ENCODE measurements at places on chromosomes 2 and 18. TPM values are rescaled to one million over a fixed set of nuclear protein-coding genes. Genes with fewer than 3 reads are reported as not detected.

FLACC1 gene
- 4.1 TPM for total RNA-seq

SRD5A2 gene
- not detected for total RNA-seq

RESP18 gene
- not detected for total RNA-seq

ABCA12 gene
- not detected for total RNA-seq

PLEKHA3 gene
- 25.2 TPM for total RNA-seq

CYP27C1 gene
- total RNA-seq = 0.19 TPM

DPP4 gene
- total RNA-seq = 19.6 TPM

- no peak overlapping the region for H3K27ac ChIP-seq
- H3K27me3 ChIP-seq = peaks cover 88% of the 10 kb centered on the region
- no peaks in the 10 kb centered on the region for H3K36me3 ChIP-seq
- H3K4me1 ChIP-seq = peaks cover 19% of the 10 kb centered on the region
These were observed 651 bp downstream of the KCNK3 start for GRCh38 chr2:26692897-26693849.

RFX8 gene
- total RNA-seq = 0.29 TPM

DNA sequence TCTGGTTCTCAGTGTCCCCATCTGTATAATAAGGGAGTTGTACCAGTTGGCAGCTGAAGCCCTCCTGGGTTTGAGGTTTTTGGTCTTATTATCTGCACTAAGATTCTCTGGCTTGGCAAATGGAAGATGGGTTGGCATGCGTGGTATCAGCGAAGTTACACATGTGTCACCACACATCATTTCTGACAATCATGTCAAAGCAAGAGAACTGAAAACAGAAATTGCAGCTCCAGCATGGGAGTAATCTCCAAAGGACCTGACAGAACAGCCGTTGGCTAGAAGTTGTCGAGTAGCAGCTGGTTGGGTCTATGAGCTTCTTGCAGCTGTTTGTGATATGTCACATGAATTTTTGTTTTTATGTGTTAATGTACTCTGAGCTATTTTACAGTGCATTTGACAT lies 317.4 kb downstream of the SLC4A3 start:
- no peaks in the 10 kb centered on the region for H3K4me1 ChIP-seq
- H3K36me3 ChIP-seq = no peaks in the 10 kb centered on the region
- no peak overlapping the region for H3K4me3 ChIP-seq
- DNase-seq = no peak
- H3K27me3 ChIP-seq = no peaks in the 10 kb centered on the region

KIF5C gene
- total RNA-seq = 8.3 TPM

DNA sequence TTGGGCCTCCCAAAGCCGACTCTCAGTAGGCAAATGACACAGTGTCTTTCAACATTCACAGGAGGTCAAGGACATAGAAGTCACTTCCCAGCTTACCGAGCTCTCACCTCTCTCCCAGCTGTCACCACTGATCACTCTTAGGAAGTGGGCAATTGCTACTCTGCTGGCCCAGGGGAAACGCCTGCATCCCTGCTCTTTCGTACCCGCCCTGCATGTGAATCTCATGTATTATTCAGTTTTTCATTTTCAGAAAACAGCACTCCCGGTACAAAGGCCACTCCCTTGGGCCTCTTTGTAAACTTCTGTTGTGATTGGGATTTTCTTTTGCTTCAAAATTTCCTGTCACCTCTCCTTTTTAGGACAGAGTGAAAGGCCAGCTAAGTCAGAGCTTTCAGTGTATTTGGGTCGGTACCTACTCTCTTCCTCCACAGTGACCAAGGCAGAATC lies 15.4 kb downstream of the MRPL44 start:
- no peaks in the 10 kb centered on the region for H3K36me3 ChIP-seq
- no peak overlapping the region for H3K4me3 ChIP-seq
- no peak for DNase-seq
- H3K27ac ChIP-seq = no peak overlapping the region
- no peaks in the 10 kb centered on the region for H3K27me3 ChIP-seq
